H1 (cell line): ENCODE measurements at places on chromosomes 6 and 20.

GRCh38 chr6:118281291-118281690, 266.8 kb upstream of the PLN start:
- H3K27me3 ChIP-seq, result no peaks in the 10 kb centered on the region
- DNase-seq, result no peak
- no peak overlapping the region for H3K4me3 ChIP-seq
- no peaks in the 10 kb centered on the region for H3K36me3 ChIP-seq

DNA sequence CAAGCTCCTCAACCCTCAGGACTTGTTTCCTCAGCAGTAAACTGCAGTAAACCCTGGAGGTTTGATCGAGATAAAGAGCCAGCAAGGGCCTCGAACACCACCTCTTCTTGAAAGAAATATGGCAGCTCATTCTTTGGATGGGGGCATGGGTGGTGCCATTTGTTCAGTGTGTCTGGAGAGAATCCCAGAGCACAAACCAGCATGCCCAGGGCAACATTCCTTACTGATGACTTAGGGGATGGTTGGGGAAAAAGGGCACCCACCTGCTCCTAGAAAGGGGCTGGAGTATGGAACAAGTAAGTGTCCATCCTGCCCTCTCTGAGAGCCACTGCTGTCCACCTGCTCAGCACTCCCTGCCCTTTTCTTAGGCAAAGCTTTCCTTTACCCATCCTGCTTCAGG, 31.3 kb upstream of the ZFAND3 start:
- H3K4me3 ChIP-seq, result no peak overlapping the region
- no peaks in the 10 kb centered on the region for H3K36me3 ChIP-seq
- H3K27me3 ChIP-seq, result peaks cover 16% of the 10 kb centered on the region
- H3K27ac ChIP-seq, result no peak overlapping the region

DNA sequence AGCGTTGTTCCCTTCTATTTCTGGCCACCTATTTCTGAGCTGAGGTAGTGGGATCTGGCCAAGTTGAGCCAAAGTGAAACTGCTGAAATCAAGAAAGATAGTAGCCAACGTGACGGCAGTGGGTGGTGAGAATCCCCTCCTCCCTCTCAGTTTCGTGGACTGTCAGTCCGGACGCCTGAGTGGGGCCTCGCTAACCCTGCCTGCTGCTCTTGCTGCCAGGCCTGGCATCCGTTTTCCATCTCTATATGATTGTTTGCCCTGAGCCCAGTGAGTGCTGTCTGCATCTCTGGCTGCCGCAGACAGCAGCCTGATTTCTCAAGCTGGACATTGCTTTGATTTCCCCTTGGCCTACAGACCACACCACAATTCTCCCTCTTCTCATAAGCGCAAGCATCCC, 23.5 kb upstream of the PAX1 start:
- no peaks in the 10 kb centered on the region for H3K27me3 ChIP-seq
- DNase-seq, result no peak
- no peak overlapping the region for H3K27ac ChIP-seq
- H3K4me1 ChIP-seq, result no peaks in the 10 kb centered on the region
- H3K4me3 ChIP-seq, result no peak overlapping the region

GRCh38 chr20:44805979-44806620, 4.2 kb downstream of the RIMS4 start:
- peaks cover 6% of the 10 kb centered on the region for H3K27me3 ChIP-seq
- peaks cover 10% of the 10 kb centered on the region for H3K4me1 ChIP-seq
- peaks cover 4% of the 10 kb centered on the region; the same call in 1 of the 2 replicates for H3K36me3 ChIP-seq
- H3K27ac ChIP-seq, result no peak overlapping the region
- no peak overlapping the region for H3K4me3 ChIP-seq

DNA sequence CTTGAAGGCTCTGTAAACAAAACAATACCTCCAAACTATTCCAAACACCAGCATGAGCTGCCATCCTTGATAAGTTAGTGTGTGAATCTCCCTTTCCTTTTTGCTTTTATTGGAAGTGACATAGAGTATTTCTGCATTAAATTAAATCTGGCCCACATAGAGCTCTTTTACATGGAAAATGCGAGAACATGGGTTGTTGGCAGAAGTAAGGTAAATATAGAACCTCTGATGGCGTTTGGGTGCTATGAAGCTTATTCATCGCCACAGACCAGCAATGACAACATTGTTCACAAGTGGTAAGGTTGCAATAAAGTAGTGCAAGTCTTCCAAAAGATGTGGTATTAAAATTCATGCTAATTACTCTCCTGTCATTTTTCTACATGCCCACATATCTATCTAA, 445.8 kb upstream of the JAG1 start:
- H3K27me3 ChIP-seq, result no peaks in the 10 kb centered on the region
- no peaks in the 10 kb centered on the region for H3K36me3 ChIP-seq
- no peak overlapping the region for H3K27ac ChIP-seq
- DNase-seq, result no peak

GRCh38 chr20:50399555-50399916, 110.6 kb upstream of the PTPN1 start:
- no peaks in the 10 kb centered on the region for H3K27me3 ChIP-seq
- H3K27ac ChIP-seq, result peak overlapping the region; percentile 52; the same call in 1 of the 2 replicates
- no peaks in the 10 kb centered on the region for H3K36me3 ChIP-seq
- no peaks in the 10 kb centered on the region for H3K4me1 ChIP-seq
- no peak overlapping the region for H3K4me3 ChIP-seq
- no peak for DNase-seq

DNA sequence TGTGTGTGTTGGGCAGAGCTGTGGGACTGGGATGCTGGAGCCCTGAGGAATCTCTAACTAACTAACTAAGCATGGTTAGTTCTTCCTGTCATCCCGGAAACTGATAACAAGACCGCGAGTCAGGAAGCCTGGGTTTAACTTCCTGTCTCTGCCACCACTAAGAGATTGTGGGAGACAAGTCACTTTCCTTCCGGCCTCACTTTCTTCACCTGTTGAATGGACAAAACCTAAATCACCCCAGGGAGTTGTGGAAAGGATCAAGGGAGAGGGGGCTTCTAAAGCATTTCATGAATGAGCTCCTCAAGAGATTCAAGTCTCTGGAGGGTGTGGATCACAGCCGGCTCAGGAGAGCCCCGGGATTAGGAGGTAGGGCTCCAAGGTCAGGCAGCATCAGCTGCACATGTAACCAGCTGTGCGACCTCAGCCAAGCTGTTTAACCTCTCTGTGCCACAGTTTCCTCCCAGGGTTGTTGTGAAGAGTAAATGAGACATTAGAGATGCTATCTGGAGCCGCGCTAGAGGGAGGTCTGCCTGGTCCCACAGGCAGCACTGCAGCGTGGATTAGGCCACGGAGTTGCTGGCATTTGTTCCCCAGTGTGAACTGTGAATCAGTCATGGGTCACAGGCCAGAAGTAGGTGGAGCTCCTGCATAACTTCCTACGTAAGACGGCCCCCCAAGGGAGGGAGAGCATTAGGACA, 105.1 kb downstream of the TOX2 start:
- no peak overlapping the region for H3K4me3 ChIP-seq
- no peak overlapping the region for H3K27ac ChIP-seq
- no peak for DNase-seq
- no peaks in the 10 kb centered on the region for H3K36me3 ChIP-seq
- H3K4me1 ChIP-seq, result peaks cover 11% of the 10 kb centered on the region; the same call in 1 of the 2 replicates
- H3K27me3 ChIP-seq, result no peaks in the 10 kb centered on the region

GRCh38 chr6:139330826-139331500, 39.2 kb upstream of the TXLNB start:
- H3K4me3 ChIP-seq, result no peak overlapping the region
- DNase-seq, result no peak
- no peaks in the 10 kb centered on the region for H3K4me1 ChIP-seq
- H3K27me3 ChIP-seq, result no peaks in the 10 kb centered on the region
- no peak overlapping the region for H3K27ac ChIP-seq

DNA sequence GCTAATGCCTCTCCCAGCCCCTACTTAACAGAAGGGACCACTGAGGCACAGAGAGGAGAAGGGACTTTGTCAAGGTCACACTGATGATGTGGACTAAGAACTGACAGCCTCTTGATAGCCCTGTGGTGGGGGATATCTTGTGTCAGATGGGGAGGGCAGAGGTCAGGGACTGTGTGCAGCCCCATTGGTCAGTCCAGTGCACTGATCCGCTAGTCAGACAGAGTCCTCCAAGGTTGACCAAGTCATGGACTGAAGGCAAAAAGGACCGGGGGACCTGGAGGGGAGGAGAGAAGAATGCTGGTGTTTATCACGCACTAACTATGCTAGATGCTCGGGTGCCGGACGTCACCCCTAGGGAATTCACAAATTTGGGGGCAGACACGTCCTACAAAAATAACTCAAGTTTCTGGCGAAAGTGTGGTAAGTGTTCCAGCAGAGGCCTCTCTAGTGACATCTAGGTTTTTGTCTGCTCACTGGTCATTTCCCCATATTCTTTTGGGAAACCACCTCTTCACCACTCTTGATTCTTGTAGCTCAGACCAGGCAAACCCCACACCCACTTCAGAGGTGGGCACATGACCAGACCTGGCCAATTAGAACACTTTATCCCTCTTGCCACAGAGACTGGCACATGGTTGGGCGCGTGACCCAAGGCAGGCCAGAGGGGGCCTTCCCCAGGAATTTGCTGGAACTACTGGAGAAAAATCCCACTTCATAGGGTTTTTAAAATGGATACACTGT, 21.0 kb downstream of the TCF15 start:
- no peak overlapping the region for H3K27ac ChIP-seq
- no peak overlapping the region for H3K4me3 ChIP-seq
- peak; percentile 54 for DNase-seq
- no peaks in the 10 kb centered on the region for H3K27me3 ChIP-seq
- H3K36me3 ChIP-seq, result no peaks in the 10 kb centered on the region

GRCh38 chr20:59814840-59815340, 118.5 kb downstream of the SYCP2 start:
- no peak overlapping the region for H3K27ac ChIP-seq
- H3K36me3 ChIP-seq, result no peaks in the 10 kb centered on the region
- no peak overlapping the region for H3K4me3 ChIP-seq
- no peaks in the 10 kb centered on the region for H3K27me3 ChIP-seq
- no peak for DNase-seq

DNA sequence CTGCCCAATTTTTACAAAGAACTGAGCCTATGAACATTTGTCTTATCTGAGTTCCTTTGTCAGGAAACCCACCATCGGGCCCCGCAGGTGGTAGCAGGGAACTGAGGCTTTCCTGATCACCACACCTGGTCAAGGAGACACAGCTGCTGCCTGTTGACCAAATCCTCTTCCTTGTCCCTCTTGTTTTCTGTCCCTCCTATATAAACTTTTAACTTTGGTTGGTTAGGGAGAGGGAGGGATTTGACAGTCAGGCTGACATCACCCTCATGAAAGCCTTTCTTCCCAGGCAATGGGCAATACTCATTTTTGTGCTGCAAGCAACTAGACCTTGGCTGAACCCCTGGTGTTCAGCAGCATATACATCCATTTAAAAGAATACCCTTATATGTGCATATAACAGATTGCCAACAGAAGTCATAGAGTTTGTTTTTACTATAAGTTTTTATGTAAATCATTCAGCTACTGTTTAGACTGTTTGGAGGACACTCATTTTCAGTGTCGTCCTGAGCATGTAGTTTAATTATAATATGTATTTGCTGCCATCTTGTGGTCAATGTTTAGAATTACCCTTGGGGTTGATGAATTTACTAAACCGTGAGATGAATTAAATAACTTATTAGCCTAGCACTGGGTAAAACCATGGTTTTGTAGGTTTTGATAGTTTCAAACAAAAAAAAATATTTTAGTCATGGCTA, 17.0 kb downstream of the CRISP1 start:
- no peak overlapping the region for H3K27ac ChIP-seq
- H3K4me3 ChIP-seq, result no peak overlapping the region
- no peak for DNase-seq

DNA sequence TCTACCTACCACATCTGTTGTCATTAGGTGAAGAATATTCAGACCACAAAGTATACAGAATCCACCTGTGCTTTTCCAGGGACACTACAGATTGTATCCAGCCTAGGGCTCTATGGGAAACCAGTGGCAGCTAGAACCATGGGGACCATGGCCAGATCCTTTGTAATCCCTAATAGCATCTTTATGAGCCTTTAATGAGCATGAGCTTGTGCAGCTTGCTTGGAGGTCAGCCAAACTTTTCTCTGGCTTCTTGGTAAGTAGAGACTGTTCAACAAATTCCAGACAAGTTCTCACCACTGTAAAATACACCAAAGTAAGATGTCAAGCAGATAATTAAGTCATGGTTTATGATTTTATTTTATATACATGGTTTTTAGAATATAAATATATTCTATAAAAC, 301.6 kb upstream of the ADGRB3 start:
- no peaks in the 10 kb centered on the region for H3K4me1 ChIP-seq
- no peak for DNase-seq
- H3K36me3 ChIP-seq, result no peaks in the 10 kb centered on the region
- no peak overlapping the region for H3K27ac ChIP-seq

- no peaks in the 10 kb centered on the region for H3K4me1 ChIP-seq
- no peak for DNase-seq
- H3K4me3 ChIP-seq, result no peak overlapping the region
- no peak overlapping the region for H3K27ac ChIP-seq
- no peaks in the 10 kb centered on the region for H3K27me3 ChIP-seq
- no peaks in the 10 kb centered on the region; the same call in none of the 2 replicates for H3K36me3 ChIP-seq
Observed at GRCh38 chr20:35821807-35822242, 50.0 kb downstream of the PHF20 start.

GRCh38 chr6:164078532-164079274, 664.2 kb downstream of the QKI start:
- H3K27me3 ChIP-seq, result no peaks in the 10 kb centered on the region
- H3K27ac ChIP-seq, result no peak overlapping the region
- no peaks in the 10 kb centered on the region for H3K4me1 ChIP-seq

- H3K36me3 ChIP-seq, result peaks cover 2% of the 10 kb centered on the region; the same call in 1 of the 2 replicates
- H3K4me1 ChIP-seq, result no peaks in the 10 kb centered on the region
- H3K27me3 ChIP-seq, result no peaks in the 10 kb centered on the region
- H3K4me3 ChIP-seq, result no peak overlapping the region
- no peak overlapping the region for H3K27ac ChIP-seq
Observed at GRCh38 chr6:53294095-53294494, 54.7 kb downstream of the ELOVL5 start.

DNA sequence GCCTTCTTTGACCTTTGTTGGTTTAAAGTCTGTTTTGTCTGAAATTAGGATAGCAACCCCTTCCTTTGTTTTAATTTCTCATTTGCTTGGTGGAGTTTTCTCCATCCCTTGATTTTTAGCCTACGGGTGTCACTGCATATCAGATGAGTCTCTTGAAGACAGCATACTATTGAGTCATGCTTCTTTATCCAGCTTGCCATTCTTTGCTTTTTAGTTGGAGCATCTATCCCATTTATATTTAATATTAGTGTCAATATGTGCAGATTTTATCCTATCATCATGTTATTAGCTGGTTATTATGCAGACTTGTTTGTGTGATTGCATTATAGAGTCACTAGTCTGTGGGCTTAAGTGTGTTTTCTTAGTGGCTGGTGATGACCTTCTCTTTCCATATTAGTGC, 622.2 kb downstream of the MMUT start:
- DNase-seq, result no peak
- H3K4me3 ChIP-seq, result no peak overlapping the region
- H3K27me3 ChIP-seq, result no peaks in the 10 kb centered on the region
- no peak overlapping the region for H3K27ac ChIP-seq
- peaks cover 2% of the 10 kb centered on the region; the same call in 1 of the 2 replicates for H3K4me1 ChIP-seq
- no peaks in the 10 kb centered on the region for H3K36me3 ChIP-seq

DNA sequence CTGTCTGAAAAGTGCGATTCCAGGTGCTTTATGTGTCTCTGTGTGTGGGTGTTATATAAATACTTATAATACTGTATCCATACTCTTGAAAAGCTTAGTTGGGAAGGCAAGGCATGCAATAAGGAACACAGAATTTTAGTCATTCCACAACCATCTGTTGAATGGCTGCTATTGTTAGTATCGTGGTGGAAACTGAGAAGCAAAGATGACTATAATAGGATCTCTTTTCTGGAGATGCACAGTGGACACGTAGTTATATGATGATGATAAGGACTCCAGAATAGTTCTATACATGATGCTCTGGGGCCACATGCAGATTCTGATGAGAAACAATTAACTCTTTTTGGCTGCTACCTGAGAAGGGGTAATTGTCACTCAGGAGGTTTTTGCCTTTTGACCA, 25.2 kb downstream of the ESR1 start:
- no peaks in the 10 kb centered on the region for H3K27me3 ChIP-seq
- H3K4me1 ChIP-seq, result no peaks in the 10 kb centered on the region
- no peak for DNase-seq
- H3K4me3 ChIP-seq, result no peak overlapping the region
- H3K27ac ChIP-seq, result no peak overlapping the region
